Right hindlimb (tissue), 1 donor: ENCODE measurements at places on chromosomes 6 and 20.

- DNase-seq, result no peak
Observed at GRCh38 chr6:65123521-65123920, 583.5 kb downstream of the EYS start.

DNA sequence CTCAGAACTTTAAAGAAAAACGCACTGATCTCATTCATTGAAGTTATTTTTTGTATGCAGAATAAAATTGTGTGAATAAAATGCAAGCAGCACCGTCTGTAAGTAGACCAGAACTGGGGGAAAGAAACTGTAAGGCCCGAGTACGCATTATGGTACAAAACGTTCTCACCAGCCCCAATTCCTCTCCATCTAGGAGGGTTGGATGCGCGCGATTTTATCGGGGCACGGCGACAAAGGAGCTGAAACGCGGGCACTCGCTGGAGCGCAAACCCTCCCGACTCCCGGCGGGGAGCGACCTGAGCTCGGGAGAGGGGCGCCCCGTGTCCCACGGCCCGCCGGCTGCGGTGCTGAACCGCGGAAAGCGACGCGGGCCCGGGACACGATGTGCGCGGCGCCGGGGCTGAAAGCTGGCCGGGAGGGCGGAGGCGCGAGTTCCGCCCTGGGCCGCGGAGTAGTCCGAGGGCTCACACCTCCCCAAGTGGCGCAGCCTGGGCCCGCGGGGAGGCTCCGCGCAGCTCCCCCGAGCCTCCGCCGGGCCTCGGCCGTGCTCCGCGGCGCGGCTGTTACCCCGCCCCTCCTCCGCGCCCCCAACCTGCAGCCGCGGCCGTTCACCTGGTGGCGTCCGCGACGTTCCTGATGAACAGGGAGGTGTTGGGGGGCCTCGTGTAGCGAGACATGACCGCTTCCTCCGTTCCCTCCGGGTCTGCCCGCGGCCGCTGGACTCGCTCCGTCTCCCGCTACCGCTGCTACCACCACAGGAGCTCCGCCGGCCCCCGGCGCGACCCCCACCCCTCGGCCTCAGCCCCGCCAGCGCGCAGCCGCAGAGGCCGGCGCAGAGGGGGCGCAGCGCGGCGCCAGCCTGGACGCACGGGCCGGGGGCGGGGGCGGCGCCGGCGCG, at the start of gene SRSF12:
TSS of gene SRSF12 (minus strand) at position 861 of the 898 bp plus-strand sequence. CDS start at position 677, 184 bp downstream.
- peak; percentile 60 for DNase-seq

DNA sequence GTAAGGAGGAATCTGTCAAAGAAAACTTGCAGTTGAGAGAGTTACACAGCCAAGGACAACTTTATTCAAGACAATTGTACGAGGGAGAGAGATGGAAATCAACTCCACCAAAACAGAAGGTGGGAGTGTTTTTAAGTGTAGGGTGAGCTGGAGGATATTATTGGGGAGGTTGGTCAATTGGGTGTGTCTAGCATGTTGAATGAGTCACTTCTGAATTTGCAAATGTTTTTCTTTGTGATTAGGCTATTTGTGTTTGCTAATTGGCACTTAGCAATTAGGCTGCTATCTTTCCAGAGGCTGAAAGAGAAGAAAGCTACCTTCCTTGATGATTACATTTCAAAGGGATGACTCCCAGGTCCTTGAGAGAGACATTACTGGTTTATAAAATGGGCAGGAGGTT, 441.1 kb downstream of the MEI4 start:
- no peak for DNase-seq

DNA sequence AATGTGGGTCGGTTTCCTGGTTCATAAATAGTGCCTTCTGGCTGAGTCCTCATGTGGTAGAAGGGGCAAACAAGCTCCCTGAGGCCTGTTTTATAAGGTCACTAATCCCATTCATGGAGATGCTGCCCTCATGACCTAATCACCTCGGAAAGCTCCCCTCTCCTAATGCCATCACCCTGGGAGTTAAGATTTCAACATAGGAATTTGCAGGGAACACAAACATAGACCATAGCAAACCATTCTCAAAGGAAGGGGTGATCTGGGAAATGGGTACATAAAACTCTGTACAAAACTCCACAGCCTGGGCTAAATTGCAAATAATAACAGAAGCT, 1.5 kb upstream of the ADTRP start:
- DNase-seq, result no peak

DNA sequence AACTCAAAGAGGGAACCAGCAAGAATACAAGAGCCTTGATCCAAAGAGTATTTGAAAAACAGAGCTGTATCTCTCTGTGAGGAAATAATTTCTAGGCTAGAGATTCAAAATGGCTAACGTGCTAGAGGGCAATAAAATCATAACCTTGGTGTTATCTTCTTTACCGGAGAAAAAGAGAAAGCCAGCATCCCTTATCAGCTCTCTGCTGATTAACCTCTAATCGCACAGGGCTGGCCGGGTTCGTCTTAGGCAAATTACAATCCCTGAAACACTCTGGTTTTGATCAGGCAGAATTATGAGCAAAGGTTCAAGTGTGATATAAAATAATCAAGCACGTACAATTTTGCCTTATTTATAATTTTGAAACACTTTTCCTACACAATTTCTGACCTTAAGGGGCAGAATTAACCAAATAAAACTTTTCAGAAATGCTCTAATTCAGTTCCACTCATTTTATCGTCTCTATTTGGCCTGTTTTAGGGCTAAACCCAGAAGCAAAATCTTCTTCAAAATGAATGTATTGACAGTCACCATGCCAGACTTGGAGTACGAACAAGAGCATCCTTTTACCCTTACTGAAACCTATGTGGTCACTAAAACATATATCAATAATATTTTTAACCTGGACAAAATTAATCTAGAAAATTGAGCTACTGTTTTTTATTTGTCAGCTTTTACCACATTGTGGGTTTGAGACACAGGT, 13.7 kb downstream of the PSMB9 start:
- no peak for DNase-seq

GRCh38 chr6:70547313-70547712, 19.4 kb upstream of the SDHAF4 start:
- DNase-seq, result no peak

DNA sequence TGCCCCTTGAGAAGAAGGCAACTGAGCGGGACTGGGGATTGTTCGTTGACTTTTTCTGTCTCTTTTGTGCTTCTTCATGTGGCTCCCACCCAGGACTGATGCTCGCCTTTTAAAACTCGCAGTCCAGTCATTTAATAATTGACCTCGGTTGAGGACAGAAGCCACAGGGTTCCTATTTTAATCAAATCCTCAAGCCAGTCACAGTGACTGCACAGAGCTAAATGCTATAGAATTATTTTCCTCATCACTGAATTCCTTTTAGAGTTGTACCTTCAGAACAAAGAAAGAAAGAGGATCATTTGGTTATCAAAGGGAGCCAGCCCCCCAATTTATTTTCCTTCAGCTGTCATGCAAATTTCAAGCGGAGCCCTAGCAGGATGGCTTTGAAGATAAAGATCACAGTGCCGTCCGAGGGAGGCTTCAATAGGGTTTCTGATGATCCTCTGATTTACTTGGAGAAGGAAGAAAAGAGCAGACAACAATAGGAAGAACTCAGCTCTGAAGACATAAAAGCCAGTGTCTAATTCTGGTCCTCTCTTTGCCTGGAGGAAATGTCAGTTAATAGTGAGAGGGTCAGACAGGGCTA, 186.6 kb downstream of the DOK5 start:
- no peak for DNase-seq

DNA sequence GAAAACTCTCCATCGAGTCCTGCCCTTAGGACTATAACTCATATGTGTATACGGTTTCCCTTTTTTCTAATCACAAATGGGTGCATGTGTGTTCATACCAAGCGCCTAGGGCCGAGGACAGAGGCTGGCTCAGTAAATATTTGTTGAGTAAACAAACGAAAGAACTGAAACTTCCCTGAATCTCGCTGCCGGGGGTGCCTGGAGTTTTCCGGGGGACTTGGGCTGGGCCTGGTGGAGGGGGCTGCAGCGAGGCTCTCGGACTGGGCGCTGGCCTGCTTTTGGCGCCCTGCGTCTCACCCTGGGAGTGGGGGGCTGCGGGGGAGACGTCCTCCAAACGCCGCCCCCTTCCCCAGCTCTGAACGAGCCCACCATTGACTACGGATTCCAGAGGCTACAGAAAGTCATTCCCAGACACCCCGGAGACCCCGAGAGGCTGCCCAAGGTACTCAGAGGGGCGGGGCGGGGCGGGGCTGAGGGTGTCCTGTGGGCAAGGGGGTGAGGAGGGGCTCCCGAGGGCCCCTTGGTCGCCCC, 49.0 kb downstream of the CPXM1 start:
- no peak for DNase-seq

DNA sequence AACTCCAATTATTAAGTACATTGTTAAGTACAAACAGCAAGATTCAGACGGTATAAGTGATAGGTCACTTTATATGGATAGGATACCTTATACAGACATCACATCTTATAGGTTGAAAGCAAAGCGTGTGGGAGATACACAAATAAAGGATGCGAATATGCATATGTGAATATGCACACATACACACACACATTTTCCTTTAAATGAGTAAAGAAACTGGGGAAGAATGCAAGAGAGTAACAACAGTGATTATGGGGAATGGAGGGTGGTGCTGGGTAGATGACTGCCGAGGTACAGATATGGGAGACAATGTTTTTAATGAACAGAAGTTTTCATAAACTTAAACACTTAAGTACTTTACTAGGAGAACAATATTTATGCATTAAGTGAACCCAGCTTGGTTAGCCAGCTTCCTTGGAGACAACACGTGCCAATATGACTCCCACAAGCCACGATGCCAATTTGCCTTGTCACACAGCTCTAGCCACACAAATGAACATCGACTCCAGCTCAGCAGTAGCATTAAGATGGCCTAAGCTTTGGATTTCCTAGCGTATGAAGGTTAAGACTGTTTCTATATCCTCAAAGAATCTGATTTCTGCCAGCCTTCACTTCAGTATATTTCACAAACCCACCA, 96.6 kb downstream of the EPB41L2 start:
- no peak for DNase-seq

DNA sequence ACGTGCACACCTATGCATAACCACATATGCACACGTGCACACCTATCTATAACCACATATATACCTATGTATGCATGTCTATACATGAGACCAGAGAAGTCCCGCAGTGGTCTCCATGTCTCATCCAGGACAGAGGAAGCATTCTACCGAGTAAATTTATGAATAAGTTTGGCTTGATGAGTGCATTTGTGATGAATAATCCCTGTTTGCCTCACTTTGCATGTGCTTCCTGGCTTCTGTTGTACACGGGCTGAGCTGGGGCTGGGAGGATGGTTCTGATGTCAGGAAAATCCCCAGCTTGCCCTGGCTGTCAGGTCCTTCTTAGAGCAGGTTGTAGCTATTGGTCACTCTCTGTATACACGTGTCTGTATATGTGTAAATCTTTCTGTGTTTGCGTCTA, 157.6 kb upstream of the RPS6KA2 start:
- DNase-seq, result no peak

DNA sequence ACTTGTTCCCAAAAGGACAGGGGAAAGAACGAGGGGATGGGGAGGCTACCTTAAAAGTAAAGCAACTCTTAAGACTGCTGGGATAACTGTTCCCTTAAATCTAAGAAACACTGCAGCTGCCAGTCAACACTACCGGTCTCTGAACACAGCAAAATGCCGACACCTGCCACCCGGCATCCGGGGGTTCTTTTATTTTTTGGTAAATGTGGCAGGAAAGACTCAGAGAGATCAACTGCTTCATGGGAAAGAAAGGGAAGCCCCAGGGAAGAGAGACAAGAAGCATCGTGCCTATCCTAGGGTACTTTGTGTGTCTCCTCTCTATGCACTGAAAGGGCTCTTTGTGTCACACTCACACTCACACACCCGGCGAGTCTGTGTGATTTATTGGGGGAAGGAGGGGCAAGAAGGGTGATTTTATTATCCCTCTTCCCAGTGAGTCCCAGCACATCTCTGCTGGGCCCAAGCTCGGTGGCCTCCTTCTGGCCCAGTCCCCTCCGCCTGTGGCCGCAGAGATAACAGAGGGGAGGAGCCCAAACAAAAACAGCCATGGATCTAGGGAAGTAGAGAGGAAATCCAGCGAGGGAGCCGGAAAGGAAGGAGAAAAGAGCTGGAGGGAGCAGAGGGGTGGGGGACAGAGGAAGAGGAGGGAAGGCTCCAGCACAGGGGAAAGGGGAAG, 1.4 kb downstream of the FYN start:
- DNase-seq, result peak; percentile 63

- DNase-seq, result no peak
Observed at GRCh38 chr6:124203101-124203811, 399.6 kb downstream of the NKAIN2 start.

DNA sequence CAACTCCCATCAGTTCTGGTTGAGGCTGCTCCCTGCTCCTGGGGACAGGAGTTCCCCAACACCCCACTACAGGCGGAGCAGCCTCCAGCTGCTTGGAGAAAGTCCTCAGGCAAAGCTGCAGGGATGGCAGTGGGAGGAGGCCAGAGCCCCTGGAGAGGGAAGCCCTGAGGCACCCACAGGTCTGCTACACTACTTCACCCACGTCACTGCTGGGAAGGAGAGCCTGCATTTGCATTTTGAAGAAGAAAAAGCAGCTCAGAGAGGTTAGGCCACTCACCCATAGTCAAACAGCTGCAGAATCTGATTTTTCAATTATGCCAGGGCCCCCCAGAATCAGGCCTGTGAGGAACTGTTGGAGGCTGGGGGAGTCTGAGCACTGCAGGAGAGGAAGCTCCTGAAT, 17.2 kb downstream of the BFSP1 start:
- peak; percentile 4 for DNase-seq

- DNase-seq, result no peak
Observed at GRCh38 chr6:45830441-45831139, 185.1 kb downstream of the CLIC5 start.

GRCh38 chr6:73984571-73985210, 288.7 kb downstream of the CD109 start:
- DNase-seq, result no peak

- DNase-seq, result no peak
Observed at GRCh38 chr20:19000078-19000477, 186.5 kb downstream of the SCP2D1 start.

GRCh38 chr6:65745614-65746013, 38.6 kb upstream of the EYS start:
- no peak for DNase-seq

- no peak for DNase-seq
Observed at GRCh38 chr20:57460781-57461465, 64.0 kb downstream of the CTCFL start.

GRCh38 chr6:27669295-27669623, 196.4 kb upstream of the ZNF184 start:
- no peak for DNase-seq

GRCh38 chr20:12928358-12928754, 80.4 kb upstream of the SPTLC3 start:
- no peak for DNase-seq
